ENCODE measurements at places on chromosomes 3 and 15.

DNA sequence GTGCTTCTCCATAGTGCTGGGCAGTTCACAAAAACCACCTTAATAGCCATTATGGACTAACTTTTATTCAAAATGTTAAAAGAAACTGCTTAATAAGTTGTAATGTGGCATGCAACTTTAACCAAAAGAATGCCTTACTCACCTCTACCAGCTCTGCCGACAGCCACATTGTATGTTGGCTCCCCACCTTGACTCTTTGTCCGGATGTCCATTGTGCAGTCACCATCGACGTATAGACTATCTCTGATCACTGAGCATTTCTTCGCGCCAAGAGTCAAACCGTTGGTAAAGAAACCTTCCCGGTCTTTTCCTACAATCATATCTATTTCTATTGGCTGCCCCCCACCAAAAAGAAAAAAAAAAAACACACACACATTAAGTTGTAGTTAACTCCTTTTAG is 2.5 kb downstream of the PFN2 start:
- peak; percentile 10 for DNase-seq

- no peak for DNase-seq
Observed at GRCh38 chr3:64082411-64082810, 59.1 kb upstream of the PSMD6 start.

DNA sequence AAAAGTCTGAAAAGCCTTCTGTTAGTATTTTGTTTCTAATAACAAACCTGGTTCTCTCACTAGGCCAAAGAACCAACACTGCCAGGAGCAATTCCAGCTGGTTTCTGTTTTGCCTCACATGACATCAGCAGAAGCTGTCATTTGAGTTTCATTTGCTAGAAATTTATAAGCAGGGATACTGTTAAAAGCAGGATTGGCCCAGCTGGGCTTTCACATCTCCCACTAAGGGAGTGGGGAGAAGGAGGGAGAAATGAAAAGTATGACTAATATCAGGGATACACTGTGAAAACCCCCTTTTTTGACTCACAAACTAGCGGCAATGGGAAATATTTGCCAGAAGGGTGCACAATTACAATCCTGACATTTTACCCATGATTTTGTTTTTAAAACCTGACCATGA is 5.3 kb downstream of the CCDC80 start:
- DNase-seq: peak; percentile 78

GRCh38 chr15:77031376-77032050 is 36.6 kb downstream of the PSTPIP1 start:
- peak; percentile 70 for DNase-seq

- DNase-seq: peak; percentile 19
Observed at GRCh38 chr3:73784686-73785392, 160.1 kb upstream of the PDZRN3 start.

- no peak for DNase-seq
Observed at GRCh38 chr3:55584716-55585368, 97.7 kb upstream of the WNT5A start.

DNA sequence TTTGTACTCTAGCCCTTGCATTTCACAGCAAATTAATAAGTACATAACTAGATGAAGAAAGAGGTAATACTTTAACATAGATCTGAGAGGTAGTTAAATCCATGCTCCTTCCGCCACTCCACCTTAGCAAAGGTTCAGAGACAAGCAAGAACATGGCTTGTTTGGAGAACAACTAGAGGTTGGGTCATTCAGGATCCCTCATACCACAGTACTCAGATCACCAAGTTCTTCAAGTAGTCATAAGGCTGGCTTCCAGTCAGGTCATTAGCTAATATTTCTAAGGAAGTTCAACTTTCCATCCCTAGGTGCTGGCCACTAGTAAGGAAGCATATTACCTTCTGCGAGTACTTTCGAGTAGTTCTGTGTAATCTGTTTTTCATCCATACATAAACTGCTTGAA is 44.1 kb downstream of the CD200R1 start:
- no peak for DNase-seq

DNA sequence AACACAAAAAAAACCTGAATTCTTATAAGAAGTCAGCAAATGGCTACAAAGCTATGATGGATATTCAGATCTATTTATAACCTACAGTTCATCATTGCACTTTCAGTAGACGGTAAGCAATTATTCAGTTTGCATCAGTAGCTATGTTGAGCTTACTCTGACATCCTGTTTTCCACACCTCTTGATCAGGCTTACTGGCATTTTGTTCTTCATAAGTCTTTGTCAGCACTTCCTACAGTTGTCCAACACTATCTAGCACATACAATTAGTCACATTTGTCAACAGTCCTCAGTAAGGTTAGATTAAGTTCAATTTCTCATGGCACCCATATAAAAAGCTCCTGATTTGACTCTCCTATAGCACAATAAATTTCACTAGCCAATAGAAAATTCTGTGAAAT is 71.2 kb upstream of the ST3GAL6 start:
- no peak for DNase-seq

- DNase-seq: peak; percentile 57
Observed at GRCh38 chr15:98683831-98684230, 35.5 kb downstream of the IGF1R start.

GRCh38 chr3:33083958-33084357 is 13.0 kb downstream of the GLB1 start:
- no peak for DNase-seq

GRCh38 chr3:24457719-24458118 is 36.9 kb downstream of the THRB start:
- no peak for DNase-seq

DNA sequence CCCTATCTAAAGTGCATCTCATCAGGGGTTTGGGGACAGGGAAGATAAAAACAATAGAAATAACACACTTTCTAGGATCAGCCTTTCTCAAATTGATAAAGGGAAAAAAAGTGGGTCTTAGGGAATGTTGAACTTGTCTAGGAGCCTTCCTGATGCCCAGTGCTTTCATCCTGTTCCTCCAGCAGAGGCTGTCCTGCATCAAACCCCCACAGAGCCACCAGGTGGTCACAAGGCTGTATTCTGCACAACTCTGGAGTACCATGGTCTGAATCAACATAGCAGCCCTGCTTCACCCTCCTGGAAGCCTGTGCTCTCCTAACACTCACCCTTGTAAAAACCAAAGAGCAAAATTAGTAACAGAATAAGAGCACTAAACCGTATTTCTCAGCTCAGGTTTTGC is 118.5 kb upstream of the SLC25A36 start:
- no peak for DNase-seq

DNA sequence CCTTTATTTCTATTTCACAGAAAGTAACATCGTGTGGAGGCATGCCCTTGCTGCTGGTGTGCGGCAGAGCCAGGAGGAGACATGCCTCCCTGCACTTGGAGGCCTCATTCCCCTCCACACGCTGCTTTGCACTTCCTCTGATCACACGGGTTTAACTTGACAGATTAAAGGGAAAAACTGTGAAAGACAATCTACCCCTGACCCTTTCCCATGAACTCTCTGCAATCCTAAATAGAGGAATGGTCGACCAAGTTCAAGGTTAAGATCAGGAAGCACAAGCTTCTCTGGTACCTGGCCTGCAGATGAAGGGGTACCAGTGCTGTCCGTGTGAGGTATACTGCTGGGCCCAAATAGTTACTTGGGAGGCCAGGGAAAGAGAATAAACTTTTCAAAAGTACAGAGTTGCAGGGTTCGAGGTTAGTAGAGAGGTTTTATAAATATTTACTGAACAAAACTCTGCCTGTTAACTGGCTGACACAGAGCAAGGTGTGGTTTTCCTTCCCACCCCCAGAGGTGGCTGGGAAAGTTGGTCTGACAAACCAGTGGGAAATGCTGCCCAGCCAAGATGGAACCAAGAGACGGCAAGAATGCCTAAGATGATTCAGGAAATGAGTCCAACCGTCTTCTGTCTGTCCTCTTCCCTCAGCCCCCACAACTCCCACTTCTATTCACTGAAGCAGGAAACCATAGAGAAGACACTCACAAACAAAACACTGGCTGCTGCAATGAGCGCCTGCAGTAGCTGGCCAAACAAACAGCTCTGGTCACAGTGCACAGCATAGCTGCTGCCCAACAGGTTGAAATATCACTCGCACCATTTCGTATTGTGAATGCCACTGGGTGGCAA is 79.6 kb downstream of the IGF2BP2 start:
- peak; percentile 80 for DNase-seq

DNA sequence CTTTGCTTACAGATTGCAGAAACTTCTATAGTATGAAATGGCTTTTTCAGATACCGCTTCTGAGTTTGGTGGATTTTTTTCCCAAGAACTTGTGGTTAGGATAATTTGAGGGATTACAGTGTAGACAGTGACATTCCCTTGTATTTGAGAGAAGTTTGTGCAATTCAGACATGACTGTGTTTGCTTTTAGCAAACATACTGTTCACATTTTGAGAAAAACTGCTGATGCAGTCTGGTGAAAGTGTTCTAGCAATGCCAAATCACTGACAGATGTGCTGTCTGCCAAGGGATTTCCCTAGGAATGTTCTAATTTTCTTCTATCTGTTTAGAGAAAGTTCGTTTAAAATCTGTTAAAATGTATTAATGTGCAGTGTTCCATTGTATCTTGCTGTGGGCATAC is 652.6 kb downstream of the FHIT start:
- peak; percentile 60 for DNase-seq

DNA sequence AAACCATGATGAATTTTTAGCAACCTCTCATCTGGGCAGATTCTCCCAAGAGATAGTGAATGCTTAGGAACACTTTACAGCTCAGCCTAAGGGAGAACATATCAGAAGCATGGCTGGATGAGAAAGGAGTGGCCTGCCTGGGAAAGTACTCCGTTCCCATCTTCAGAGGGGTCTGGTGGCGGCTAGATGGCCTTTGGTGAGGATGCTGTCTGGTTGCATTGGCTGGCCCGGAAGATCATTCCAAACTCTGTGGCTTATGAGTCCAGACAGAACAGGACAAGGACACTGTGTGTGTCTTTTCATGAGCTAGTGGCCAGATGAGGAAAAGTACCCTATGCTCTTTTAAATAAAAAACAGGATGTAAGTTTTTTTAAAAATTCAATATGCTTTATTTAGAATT is 51.2 kb downstream of the CRTC3 start:
- DNase-seq: no peak

- no peak for DNase-seq
Observed at GRCh38 chr3:190086191-190086590, 34.5 kb downstream of the P3H2 start.

GRCh38 chr3:129429080-129429451 is 630 bp upstream of the EFCAB12 start:
- DNase-seq: no peak

DNA sequence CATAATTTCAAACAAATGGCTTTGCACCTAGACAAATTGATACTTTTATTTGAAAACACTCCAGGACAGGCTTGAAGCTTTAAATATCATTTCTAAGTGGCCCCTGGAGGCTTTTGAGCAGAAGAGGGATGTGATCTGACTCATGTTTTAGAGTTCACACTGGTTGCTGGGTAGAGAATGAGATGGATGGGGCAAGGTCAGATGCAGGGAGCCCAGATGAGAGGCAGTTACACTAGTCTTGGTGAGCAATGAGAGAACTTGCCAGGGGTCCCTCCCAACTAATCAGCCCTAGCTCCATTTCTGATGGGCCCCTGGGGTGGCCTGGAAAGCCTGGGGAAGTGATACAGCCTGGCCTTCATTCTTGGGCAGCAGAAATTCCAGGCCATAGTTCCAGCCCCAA is 190.4 kb downstream of the MEGF11 start:
- DNase-seq: no peak

DNA sequence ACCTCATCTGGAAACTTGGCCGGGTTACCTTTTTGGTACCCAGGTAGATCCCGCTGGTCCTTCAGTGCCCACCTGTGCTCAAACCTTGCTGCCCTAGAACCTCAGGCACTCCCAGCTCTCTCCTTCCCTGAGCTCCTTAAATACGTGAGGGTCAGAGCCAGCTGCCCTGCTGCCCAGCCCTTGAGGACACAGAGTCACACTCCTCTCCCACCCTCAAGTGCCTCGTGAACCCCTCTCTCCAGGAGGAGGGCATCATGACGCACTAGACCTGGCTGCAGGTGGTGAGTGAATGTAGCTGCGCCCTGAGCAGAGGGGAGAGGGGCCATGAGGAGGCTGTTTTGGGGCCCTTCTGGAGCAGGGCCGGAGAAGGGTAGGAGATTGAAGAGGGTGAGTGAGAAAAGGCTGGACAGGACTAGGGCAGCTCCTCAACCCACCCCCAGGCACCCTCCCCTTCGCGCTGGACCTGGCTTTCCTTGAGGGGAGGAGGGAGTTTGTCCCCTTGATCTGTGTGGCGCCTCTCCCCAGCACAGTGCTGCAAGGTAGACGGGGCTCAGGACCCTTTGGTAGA is 941 bp downstream of the SLC12A8 start:
- no peak for DNase-seq

- DNase-seq: no peak
Observed at GRCh38 chr15:42735382-42736165, 1.4 kb downstream of the CDAN1 start.

DNA sequence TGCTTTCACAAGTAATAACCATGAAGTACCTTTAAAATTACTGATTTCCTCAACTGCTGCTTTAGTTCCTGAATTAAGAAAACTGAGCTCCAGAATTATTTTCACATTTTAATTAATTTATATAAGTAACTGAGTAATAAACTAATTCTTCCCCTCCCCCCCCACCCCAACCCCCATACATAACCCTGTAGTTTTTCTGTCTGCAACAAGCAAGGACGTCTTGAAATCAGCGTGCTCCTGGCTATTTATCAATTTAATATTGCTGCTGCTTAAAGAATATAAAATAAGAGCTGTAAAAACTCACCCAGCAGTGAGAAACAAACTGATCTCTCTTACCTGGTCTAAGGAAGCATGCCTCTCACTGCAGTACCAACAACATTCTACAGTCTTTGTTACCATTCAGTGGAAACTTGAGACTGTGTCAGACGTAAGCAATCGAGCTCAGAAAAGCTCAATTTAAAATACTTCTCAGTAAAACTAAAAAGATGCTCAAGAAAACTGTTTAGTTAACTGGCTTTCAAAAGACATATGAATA is 121.0 kb downstream of the TFDP2 start:
- peak; percentile 93 for DNase-seq

DNA sequence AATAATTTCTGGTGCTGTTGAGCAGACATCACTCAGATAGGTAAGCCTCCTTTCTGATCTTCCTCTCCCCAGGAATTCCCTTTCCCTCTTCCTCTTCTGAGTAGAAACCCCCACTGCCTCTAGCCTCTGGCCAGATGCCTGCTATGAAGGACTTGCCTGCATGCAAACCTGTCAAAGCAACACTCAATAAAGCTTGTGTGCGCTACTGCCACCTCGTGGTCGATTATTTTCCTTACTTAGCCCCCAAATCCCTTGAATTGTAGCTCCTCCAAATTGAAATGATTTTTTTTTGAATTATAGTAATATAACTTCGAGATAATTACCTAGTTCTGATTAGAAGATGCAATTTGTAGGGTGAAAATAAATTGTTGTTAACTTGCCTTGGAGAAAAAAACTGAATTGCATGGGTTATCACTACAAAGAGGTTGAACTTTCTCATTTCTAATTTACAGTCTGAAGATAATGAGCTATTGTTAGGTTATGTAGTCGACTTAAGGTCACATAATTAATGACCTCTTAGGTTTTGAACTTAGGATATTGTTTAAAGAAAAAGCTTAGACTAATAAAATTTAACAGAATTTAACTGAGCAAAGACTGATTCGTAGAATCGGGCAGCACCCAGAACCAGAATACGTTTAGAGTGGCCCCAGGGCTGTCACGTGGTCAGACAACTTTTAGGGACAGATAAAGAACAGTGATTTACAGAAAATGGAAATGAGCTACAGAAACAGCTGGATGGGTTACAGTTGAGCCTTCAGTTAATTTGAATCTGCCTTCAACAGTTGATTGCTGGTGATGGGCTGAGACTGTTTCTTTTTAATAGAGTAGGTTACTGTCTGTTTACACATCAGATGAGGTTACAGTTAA is 269.3 kb downstream of the ARPP21 start:
- DNase-seq: peak; percentile 77
